ENCODE measurements at places on chromosomes 6 and 20. TPM values are rescaled to one million over a fixed set of nuclear protein-coding genes. Genes with fewer than 3 reads are reported as not detected.
A peak's percentile ranks its signal among the peaks of the same experiment; 100 is the strongest.

GRCh38 chr6:108592371-108593337 is 31.9 kb downstream of the FOXO3 start:
- peaks cover 100% of the 10 kb centered on the region for H3K4me1 ChIP-seq
- H3K27me3 ChIP-seq = no peaks in the 10 kb centered on the region
- no peaks in the 10 kb centered on the region for H3K36me3 ChIP-seq

DNA sequence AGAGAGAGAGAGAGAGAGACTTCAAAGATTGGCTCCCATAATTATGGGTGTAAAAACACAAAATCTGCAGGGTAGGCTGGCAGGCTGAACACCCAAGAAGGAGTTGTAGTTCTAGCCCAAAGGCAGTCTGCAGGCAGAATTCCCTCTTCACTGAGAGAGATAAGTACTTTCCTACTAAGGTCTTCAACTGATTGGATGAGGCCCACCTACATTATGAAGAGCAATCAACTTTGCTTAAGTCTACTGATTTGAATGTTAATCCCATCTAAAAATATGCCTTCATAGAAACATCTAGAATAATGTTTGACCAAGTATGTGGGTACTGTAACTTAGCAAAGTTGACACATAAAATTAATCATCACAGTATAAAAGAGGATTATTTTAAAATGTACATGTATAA is 949.7 kb downstream of the HACE1 start:
- H3K27ac ChIP-seq = no peak overlapping the region
- no peak overlapping the region for H3K4me3 ChIP-seq
- no peaks in the 10 kb centered on the region for H3K4me1 ChIP-seq
- no peaks in the 10 kb centered on the region for H3K36me3 ChIP-seq
- no peak for DNase-seq
- H3K27me3 ChIP-seq = no peaks in the 10 kb centered on the region

DNA sequence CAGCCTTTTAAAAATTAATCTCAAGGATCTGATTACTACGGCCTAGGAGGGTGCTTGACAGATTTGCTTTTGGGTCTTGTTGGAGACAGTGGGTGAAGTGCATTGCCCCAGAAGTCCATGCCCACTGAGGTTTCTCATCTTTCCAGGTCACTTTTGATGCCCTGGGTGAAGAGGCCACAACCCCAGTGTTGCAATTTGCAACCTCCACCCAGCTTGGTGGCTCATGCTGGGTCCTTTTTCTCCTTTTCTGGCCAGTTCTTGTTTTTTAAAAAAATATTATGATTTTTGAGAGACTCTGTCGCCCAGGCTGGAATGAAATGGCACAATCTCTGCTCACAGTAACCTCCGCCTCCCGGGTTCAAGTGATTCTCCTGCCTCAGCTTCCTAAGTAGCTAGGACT is 9.4 kb downstream of the STX11 start:
- H3K27me3 ChIP-seq = no peaks in the 10 kb centered on the region
- peaks cover 30% of the 10 kb centered on the region for H3K4me1 ChIP-seq
- no peak overlapping the region for H3K4me3 ChIP-seq

- H3K36me3 ChIP-seq = no peaks in the 10 kb centered on the region
- no peak overlapping the region for H3K27ac ChIP-seq
- no peaks in the 10 kb centered on the region for H3K27me3 ChIP-seq
- H3K4me3 ChIP-seq = no peak overlapping the region
These were observed 662.4 kb upstream of the EYS start for GRCh38 chr6:66369407-66369806.

DNA sequence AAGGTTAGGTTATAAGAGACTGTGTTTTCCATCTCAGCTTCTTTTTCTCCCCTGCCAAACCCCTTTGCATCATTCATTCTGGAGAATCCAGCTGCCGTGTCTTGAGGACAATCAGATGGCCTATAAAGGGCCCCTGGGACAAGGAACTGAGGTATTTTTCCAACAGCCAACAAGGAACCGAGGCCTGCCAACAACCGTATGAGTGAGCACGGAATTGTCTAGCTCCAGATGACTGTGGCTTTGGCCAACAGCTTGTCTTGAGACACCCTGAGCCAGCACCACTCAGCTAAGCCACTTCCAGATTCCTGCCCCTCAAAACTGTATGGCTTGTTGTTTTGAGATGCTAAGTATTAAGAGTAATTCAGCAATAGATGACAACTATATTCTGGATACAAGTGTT is 433.7 kb upstream of the HSF2 start:
- H3K27me3 ChIP-seq = no peaks in the 10 kb centered on the region
- H3K36me3 ChIP-seq = no peaks in the 10 kb centered on the region
- no peak overlapping the region for H3K27ac ChIP-seq
- no peak overlapping the region for H3K4me3 ChIP-seq
- H3K4me1 ChIP-seq = no peaks in the 10 kb centered on the region

- H3K36me3 ChIP-seq = no peaks in the 10 kb centered on the region
- no peak for DNase-seq
- peak overlapping the region; percentile 89 for H3K27ac ChIP-seq
- H3K27me3 ChIP-seq = peaks cover 19% of the 10 kb centered on the region
These were observed 404 bp downstream of the CEP162 start for GRCh38 chr6:84227044-84227433.

DNA sequence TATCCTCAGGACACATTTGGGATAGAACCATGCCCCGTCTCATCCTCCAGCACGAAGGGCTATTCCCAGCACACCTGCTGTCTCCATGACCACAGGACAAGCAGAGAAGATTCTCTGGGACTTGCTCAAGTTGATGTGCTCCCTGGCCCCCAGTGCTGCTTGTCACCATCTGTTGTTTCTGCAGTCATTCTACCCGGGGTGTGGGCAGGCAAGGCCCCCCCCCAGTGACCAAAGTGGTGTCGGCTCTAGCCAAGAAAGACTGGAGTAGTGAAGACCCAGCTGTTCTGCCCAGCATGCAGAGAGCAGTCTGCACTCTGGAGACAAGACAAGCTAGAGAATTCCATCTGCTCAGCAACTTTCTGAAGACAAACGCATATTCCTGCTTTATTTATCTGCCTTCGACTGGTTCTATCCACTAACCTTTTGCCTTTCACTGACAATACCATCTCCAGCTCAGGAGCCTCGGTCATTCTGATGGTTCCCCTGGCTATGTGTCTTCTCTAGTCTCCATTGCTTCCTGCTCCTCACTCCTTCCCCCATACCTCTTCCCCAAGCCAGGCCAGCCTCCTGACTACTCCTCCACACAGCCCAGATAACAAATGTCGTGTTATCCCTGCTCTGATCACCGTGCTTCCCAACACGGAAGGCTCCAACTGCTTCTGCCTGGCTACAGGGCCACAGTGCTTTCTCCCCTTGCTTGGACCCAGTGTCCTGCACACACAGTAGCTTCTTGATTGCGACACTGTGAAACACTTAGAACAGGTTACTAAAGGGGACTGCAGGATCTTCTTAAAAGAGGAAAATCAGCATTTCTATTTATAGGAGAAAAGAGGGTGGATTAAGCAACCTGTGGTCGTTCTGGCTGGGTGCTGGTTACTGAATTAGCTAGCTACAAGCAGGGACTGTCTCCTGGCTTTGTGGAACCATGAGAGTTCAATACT is 86.7 kb upstream of the EMILIN3 start:
- H3K4me3 ChIP-seq = no peak overlapping the region
- H3K27me3 ChIP-seq = no peaks in the 10 kb centered on the region
- H3K4me1 ChIP-seq = no peaks in the 10 kb centered on the region
- DNase-seq = no peak

GRCh38 chr6:155443168-155443567 is 12.5 kb downstream of the NOX3 start:
- no peak for DNase-seq
- H3K4me1 ChIP-seq = no peaks in the 10 kb centered on the region
- no peak overlapping the region for H3K4me3 ChIP-seq
- no peaks in the 10 kb centered on the region for H3K27me3 ChIP-seq
- no peak overlapping the region for H3K27ac ChIP-seq

- H3K4me3 ChIP-seq = peak overlapping the region; percentile 0
- H3K27me3 ChIP-seq = no peaks in the 10 kb centered on the region
- H3K36me3 ChIP-seq = no peaks in the 10 kb centered on the region
- peak overlapping the region; percentile 23 for H3K27ac ChIP-seq
- no peaks in the 10 kb centered on the region for H3K4me1 ChIP-seq
- no peak for DNase-seq
These were observed 132.7 kb upstream of the LRFN2 start for GRCh38 chr6:40719671-40720374.

GRCh38 chr6:148392671-148393070 is 50.0 kb downstream of the SASH1 start:
- H3K4me1 ChIP-seq = peaks cover 45% of the 10 kb centered on the region
- H3K27ac ChIP-seq = no peak overlapping the region
- no peak for DNase-seq
- no peaks in the 10 kb centered on the region for H3K36me3 ChIP-seq

- H3K27ac ChIP-seq = no peak overlapping the region
- peaks cover 40% of the 10 kb centered on the region for H3K4me1 ChIP-seq
- DNase-seq = peak; percentile 25
- H3K36me3 ChIP-seq = no peaks in the 10 kb centered on the region
- no peaks in the 10 kb centered on the region for H3K27me3 ChIP-seq
- no peak overlapping the region for H3K4me3 ChIP-seq
These were observed 250.1 kb downstream of the ATXN1 start for GRCh38 chr6:16511040-16511660.

Gene UST
- 3.3 TPM for polyA plus RNA-seq

Gene PRRT1
- polyA plus RNA-seq = 1.1 TPM

Gene RAET1L
- 0.03 TPM for polyA plus RNA-seq

Gene PTCRA
- not detected for polyA plus RNA-seq

Gene LZTS3
- polyA plus RNA-seq = 7.9 TPM

Gene MEI4
- not detected for polyA plus RNA-seq

All from heart right ventricle (tissue), 16 donors.